ENCODE measurements at places on chromosomes 3 and 15. TPM values are rescaled to one million over a fixed set of nuclear protein-coding genes. Genes with fewer than 3 reads are reported as not detected.

RRP9 gene
- 30.3 TPM for total RNA-seq

ALPK3 gene
- total RNA-seq, result 1.8 TPM

GOLGA8Q gene
- total RNA-seq, result 2.3 TPM

C3orf52 gene
- 5.7 TPM for total RNA-seq

KIF7 gene
- total RNA-seq, result 0.35 TPM

RLBP1 gene
- not detected for total RNA-seq

BTLA gene
- 0.57 TPM for total RNA-seq

All from esophagus squamous epithelium (tissue), 5 donors.